ENCODE measurements at places on chromosomes 2 and 18.

GRCh38 chr2:91442246-91442905 is 2750.9 kb downstream of the RPIA start:
- DNase-seq = no peak

GRCh38 chr2:162073888-162074631 is at the start of gene DPP4:
TSS of gene DPP4 (minus strand) at chr2:162074215. CDS start at chr2:162073981, 234 bp downstream.
- DNase-seq = no peak

DNA sequence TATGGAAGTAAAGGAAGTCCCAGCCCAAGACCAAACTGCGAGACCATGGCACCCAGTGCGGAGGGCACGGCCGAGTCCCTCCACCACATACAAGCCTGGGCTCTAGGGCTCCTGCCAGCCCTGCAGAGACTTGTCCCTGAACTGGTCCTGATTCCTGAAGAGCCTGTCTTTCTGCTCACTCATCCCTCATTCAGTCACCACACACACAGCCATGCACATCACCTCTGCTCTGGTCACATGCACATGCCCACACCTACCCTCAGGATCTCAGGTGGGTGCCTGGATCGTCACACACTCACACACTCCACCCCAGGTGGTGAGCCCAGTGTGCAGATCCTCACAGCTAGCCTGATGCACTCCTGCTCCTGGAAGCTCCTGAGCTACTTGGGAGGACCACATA is 71.4 kb upstream of the LAPTM4A start:
- no peak for DNase-seq

DNA sequence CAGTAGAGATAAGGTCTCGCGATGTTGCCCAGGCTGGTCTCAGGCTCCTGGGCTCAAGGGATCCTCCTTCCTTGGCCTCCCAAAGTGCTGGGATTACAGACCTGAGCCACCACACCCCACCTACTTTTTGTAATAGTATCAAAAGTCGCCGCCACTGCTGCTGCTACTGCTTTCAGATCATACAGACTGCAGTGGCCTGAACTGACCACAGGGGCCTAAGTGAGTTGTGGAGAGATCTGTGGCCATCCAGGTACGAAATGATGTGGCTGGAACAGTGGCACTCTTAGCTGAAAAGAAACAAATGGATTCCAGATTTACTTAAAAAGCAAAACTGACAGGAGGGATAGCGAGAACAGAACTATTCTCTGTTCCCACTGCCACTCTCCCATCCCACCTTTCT is 32.9 kb upstream of the POMC start:
- no peak for DNase-seq

DNA sequence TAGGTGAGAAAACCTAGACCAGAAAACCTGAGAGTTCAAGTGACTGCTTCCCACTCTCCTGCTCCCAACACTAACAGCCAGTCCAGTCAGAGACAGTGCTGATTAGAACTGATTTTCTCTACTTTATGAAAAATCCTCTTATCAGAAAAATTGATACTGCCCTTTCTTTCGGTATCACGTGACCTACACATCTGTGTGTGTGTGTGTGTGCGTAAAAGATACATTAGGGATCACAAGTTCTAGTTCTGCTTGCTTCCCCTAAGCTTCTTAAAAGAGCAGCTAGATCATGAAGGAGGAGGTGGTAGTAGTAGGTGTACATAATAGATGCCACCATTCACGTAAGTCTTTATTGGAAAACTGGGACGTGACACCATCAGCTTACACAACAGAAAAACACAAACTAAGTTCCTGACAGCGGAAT is 1.5 kb downstream of the ARL5A start:
- no peak for DNase-seq

DNA sequence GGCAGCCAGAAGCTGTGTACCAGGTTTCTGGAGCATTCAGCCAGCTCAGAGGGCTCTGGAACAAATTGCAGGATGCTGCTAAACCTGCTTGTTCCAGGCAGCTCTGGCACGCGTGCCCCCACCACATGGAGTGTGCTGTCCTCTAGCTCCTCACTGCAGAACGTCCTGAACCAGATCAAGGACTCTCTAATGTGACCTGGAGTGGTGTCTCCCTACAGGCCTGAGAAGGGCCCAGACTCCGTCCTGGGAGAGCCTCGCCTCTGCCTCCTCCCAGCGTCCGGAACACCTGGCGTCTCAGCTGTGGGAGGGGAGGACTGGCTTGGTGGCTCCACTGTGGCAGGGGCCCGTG is 115.6 kb upstream of the GPC1 start:
- no peak for DNase-seq

DNA sequence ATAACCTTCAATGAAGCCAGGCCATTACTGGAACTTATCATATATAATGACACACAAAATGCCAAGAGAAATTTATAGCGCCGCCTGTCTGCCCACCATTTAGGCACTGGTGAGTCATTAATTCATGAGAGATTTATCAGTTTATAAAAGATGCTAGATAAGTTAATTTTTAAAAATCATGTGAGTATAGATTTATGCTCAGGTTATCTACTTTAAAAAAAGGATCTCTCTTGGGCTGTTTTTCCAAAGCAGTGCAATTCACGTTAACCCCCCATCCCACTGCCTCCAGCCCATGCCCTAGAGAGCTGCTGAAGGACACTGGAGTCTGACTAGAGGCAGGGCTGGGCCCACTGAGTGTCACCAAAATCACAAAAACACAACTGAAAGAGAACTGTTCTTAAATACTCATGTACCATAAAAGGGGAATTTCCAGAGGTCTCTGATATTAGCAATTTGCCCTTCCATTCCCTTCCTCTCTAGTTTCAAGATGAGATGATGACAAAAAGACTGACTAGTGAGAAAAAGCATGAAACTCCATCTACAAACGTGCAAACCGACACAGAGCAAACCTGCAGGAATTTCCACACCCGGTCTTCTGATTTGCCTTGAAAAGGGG is 160.8 kb downstream of the BCL2 start:
- DNase-seq = no peak

Measured in ascending aorta (tissue), 2 donors.